ENCODE measurements at places on chromosomes 7 and 10.

GRCh38 chr7:50838675-50839377, 56.1 kb upstream of the GRB10 start:
- no peak for DNase-seq

DNA sequence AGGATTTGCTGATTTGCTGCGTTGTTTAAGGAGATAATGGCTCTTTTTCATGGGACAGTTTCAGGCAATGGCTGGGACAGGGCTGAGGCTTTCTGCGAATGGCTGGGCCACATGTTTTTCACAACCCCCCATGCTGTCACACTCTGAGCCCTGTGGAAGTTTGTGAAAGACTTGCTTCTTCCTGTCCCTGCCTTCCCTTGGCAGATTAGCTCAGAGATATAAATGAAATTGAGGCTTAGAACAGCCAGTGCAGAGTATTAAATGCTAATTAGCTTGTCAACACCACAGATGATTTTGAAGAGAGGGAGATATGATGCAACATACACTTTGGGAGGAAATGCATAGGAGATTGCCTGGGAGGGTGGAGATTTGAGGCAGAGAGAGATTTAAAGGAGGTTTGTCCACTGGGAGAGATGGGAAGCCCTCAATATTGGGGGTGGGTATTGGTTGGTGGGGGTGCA, 232.0 kb downstream of the SH2D4B start:
- DNase-seq, result no peak

- no peak for DNase-seq
Observed at GRCh38 chr7:139673230-139673629, 104.6 kb downstream of the HIPK2 start.

DNA sequence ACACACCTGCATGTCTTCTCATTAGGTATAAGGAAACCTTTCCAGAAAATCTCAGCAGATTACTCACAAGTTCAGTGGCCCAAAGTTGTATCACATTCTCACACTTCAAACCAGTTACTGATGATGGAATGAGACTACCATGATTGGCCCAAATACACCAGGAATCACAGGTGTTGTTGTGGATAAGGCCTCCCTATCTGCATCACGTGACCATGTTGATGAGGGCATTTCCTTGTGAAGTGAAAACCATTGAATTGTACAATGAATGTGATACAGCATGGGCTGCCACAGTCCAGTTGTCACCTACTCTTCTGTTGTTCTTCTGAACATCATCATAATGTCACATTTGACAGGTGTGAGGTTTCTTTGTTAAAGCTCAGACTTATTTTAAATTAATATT, 431.7 kb downstream of the AUTS2 start:
- DNase-seq, result no peak

DNA sequence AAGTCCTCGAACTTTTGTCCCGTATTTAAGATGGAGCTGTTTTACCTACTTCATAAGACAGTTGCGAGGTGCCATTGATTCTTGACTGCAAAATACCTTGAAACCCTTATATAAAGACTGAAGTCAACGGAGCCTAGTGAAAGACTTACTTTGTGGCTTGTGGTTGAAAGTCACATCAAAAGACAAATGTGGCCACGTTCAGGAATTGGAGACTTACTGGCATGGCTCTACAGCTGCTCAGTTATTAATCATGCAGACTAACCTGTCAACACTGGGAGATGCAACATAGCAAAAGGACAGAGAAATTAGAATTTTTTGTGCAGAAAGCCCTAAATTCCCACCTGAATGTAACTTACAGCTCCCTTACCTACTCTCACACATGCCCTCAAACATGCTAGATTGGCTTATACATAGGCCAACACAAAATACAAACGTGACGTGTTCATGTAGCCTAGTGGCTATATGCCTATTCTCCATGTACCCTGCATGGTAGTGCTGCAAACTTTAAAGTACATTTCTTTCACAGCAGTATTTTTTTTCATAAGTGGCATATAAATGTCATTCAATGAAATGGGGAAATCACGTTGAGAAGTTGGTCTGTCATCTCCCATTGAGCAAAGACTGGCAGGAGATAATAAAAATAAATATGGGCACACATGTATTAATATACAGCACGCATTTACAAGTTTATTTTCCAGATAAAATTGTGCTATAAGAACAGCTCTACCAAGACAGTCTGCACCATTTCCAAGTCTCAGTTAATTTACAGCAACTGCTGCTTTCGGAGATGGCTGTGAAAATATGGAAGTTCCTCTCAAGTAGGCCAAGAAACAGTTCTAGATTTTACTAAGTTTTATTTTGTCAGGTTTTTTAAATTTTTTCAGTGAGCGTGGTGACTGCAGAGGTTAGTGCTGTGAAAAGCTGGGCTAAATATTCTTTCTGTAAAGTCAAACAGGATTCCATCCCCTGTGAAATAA, 170.4 kb upstream of the C7orf33 start:
- DNase-seq, result no peak

GRCh38 chr7:96822824-96823223, 113.2 kb upstream of the SEM1 start:
- no peak for DNase-seq

DNA sequence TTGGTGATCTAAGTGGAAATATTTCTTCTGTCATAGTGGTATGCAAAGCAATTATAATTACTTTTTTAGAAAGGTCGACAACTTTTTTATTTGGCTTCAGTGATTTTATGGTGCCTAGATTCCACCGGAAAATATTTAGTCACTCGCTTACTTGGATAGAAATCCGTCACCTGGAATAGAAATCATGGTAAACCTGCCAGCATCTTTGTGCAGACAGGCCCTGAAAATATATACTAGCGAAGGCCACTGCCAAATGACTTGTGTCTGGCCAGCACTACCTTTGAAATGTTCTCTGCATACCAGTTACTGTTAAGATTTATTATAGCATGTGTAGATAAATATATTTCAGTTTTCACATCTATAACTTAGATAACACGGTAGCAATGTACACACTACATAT, 226.4 kb downstream of the AGMO start:
- no peak for DNase-seq

GRCh38 chr7:42057331-42057730, 179.7 kb downstream of the GLI3 start:
- DNase-seq, result no peak

DNA sequence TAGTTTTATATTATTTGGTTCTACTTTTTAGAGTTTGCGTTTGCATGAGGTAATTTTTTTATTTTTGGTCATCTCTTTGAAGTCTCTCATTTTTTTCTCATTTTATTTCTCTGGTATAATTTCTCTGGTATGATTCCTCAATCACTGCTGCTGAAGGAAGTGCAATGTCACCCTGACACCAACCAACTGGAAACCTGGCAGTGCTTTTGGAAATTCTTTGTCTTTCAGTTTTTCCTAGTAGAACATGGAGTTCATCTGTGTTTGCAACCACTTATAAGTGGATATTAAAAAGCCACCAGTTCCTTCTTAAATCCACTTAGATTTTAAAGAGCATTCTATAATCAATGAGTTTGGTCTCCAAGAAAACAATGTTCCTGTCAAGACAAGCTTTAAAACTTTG, 291.8 kb downstream of the PRKG1 start:
- DNase-seq, result no peak

- DNase-seq, result no peak
Observed at GRCh38 chr7:135232720-135233119, 918 bp upstream of the STRA8 start.

DNA sequence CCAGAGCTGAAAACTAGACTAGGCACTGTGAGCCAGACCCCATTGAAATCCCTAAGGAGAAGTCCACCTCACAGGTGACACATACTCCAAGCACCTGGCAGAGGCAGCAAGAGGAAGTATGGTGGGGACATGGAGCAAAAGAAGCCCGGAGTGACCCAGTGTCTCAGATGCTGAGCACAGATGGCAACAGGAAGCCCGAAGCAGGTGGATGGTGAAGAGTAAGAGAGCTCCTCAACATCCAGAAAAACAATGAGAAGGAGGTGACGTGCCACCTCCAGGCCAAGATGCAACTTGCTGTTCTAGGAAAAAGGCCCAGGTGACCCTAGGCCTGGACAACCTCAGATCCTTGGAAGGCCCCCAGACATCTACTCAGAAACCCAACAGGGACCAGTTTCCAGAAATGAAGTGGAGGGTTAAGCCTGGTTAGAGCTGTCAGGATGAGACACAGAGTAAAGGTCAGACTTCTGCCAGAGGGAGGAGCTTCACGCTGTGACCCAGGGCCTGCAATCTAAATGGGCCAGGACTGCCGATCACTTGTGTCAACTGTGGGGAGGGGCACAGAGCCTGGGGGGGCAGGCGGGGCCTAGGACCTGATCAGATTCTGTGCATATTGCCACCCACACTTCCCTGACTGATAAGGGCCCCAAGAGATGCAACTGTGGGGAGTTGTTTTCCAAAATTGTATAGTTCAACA, 2.4 kb upstream of the COBL start:
- DNase-seq, result no peak

DNA sequence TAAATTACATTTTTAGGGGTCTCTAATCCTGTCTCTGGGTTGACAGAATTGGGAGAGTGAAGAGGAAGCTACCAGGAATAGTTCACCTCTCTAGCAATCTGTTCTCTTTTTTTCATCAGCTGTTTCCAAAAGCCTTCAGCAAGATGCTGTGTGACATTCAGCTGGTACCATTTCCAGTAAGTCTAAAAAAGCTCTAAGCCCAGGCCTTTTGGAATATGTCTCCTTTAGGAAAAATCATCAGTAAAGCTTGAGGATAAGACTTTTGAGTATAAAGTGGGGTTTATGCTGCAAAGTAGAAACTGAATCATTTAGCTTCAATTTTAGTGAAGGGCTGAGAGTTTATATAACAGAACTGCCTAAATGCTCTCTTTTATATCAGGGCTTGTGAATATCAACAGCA, 81.5 kb downstream of the CCNY start:
- DNase-seq, result no peak

DNA sequence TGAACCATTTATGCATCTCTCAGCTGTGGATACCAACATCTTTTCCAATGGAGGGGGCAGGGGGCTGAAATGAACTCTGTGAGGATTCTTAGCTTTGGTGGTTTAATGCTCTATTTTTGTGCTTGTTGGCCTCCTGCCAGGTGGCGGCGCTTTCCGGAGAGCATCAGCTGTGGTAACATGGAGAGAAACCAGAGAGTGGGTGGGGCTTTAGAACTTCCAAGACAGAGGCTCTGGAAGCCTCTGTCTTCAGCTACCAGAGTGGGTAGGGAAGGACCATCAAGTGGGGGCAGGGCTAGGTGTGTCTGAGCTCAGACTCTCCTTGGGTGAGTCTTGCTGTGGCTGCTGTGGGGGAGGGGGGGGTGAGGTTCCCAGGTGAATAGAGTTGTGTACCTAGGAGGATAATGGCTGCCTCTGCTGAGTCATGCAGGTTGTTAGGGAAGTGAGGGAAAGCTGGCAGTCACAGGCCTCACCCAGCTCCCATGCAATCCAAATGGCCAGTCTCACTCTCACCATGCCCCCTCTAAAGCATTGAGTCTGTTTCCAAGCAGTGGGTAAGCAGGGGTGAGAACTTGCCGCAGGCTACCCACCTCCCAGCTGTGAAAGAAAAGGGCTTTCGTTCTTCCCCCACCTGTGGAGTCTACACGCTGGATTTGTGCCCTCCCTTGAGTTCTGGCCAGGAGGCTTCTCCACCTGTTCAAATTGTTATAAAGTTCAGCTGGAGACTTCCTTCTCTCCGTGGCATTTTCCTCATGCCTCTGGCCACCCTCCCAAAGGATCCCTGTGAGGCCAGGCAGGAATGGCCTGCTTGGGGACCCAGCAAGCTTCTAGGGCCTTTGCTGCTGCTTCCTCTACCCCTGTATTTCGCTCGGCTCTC, 527.0 kb downstream of the NEBL start:
- DNase-seq, result no peak

DNA sequence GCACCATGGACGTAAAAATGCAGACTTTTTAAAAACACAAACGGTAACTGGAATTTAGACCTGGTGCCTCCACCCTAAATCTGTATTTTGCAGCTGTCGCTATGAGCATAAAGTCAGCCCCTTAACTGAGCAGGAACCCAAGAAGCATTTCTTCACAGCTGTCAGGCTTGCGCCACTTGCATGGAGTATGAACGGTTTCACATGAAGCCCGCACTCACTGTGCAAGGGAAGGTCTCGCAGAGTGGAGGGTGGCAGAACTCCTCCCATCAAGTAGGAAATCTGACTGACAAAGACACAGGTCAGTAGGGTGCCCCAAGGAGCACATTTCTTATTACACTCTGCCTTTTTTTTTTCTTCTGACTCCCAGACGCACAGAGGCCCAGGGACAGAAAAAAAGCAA, 58.5 kb downstream of the ELMO1 start:
- DNase-seq, result no peak

GRCh38 chr10:89163265-89163995, 43.7 kb downstream of the CH25H start:
- no peak for DNase-seq

DNA sequence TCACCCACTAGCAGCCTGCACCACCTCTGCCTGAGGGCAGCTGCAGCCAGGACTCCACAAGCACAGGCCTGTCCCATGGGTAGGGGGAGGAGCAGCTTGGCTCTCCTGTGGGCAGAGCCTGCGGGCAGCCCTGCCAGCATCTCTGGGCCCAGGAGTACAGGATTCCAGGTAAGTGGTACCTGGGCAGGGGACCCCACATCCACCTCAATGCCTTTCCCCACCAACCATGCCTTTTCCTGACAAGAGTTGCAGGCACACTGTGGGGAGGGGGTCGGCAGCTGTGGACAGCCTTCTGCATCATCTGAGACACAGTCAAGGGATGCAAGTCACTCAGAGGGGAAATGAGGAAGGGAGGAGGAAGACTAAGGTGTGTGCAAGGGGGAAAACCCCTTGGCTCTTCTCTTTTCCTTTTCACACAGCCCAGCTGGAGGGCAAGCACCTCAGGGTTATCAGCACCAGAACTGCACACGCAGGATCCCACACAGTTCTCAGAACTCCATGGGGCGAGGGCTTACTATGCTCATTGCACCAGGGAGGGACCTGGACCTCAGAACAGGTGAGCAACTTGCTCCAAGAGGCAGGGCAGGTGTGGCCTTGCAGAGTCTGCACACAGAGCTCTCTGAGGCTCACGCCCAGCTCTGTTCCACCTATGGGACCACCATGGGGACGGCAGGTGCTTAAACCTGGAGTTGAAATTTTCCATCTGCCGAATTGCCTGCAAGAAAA, 16.5 kb upstream of the ANTXRL start:
- DNase-seq, result no peak

All from D721Med (cell line).